ENCODE measurements at places on chromosomes 3 and 15.

DNA sequence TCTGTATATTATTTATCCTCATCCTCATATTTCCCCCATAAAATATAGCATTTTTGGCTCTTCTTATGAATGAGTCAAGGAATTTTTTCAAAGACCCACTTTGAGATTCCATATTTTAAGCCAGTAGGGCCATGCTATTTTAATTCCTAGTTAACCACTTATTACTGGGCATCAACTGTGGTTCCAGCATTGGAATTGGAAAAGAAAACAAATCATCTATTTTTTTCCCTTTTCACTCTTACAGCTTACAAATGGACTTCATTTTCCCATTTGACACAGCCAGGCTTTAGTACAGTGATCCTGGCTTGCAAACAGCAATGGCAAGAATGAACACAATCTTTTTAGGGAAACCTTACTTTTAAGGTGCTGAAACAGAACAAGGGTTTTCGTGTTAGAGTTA, 19.4 kb upstream of the PLCL2 start:
- DNase-seq = no peak

DNA sequence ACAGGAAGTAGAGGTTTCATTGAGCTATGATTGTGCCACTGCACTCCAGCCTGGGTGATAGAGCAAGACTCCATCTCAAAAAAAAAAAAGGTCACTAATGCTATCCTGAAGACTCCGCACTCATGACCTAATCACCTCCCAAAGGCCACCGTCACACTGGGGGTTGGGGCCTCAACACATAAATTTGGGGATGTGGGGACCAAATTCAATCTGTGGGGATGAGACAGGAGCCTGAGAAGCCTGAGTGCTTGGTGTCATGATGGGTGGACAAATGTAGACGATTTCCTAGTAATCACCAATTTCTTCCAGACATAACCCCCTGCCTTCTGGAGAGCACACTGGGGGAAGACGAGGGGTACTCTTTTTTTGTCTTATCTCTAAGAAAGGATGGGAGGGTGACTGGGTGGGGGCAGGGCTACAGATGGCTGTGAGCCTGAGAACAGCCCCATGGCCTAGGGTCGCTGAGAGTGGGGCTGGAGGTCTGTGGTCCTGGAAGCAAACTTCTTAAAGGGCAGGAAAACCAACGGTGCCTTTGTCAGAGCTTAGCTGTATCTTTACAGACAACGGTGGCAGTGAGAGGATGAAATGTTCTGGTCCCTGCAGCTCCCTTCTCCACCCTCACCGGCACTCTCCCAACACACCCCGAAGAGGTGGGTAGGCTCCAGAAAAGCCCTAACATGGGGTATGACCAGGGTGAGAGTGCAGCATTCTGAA, 16.6 kb upstream of the KLF13 start:
- DNase-seq = no peak

DNA sequence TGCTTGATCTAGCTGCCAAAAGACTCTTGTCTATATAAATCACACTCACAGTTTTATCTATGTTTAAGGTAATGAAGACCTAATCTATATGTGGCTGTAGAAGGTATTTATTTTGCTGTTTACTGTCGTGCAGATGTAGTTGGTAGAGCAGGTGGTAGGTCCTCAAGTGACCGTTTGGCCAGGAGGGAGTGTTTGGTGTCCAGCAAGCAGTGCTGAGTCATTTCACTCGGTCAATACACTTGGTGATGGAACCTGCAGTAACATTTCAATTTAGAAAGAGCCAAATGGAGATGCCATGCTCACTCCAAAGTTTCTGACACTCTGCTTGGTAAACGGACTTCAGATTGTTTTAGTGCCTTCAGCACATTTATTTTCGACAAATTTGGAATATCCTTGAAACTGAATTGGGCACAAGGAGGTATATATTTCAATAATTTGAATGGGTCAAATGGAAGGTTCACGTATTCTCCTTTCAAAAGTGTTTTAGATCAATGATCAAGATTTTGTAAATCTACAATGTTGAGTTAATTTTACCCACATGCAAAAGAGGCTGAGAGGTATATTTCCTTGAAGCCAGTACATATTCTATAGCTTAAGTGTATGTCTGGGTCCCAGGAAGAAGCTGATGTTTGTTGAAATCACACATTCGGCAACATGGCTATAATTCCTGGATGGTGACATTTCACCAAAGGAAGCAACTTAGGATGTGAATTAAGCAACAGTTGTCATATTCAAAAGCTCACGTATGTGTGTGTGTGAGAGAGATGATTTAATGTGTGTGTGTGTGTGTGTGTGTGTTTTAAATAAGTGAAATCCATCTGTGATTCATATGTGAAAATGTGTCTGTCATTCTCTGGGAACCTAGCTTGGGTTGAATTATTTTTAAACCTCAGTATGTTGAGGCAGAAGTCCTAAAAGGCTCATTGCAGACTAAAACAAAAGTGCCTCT, 7.7 kb upstream of the CX3CR1 start:
- DNase-seq = no peak

GRCh38 chr3:189458528-189458927, 172.7 kb upstream of the TP63 start:
- DNase-seq = no peak

DNA sequence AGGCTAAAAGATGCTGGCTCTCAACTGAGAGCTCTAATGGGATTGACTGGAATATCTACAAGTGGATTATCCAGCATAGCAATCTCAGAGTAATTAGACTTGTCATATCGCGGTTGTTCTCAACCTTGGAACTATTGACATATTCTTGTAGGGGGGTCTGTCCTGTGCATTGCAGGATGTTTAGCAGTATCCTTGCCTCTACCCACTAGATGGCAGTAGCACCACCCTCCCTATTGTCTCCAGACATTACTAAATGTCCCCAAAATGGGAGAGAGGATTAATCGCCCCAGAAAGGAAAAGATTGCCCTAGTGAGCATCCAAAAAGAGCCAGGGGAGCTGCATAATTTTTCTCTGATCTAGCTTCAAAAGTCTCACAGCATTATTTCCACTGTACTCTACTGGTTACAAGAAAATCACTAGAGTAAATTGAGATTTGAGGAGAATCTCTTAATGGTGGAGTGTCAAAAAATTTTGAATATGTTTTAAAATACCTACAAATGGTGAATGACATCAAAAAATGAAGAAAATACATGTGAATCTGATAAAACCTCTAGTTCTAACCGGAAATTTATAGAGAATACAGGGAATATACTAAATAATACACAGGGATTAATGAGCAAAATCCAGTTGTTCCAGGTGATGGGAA, 388.2 kb upstream of the AGTR1 start:
- DNase-seq = no peak

DNA sequence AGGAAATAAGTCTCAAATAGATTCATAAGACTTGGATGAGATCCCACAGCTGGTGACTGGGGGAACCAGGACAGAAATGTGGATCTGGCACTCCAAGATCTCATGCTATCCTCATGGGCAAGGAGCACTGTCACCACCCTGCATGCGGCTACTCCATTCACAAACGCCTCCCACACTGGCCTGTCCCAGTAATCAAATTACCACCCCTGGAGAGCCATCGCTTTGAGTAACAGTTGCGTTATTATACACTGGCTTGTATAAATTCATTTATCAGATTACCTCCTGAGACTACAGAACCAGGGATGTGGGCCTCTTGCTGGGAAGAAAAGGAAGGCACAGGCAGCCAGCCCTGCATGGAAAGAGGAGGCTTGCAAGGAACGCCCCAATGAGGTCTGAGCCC, 27.9 kb upstream of the SLC25A36 start:
- no peak for DNase-seq

GRCh38 chr3:13590841-13591520, 42.1 kb downstream of the FBLN2 start:
- no peak for DNase-seq

DNA sequence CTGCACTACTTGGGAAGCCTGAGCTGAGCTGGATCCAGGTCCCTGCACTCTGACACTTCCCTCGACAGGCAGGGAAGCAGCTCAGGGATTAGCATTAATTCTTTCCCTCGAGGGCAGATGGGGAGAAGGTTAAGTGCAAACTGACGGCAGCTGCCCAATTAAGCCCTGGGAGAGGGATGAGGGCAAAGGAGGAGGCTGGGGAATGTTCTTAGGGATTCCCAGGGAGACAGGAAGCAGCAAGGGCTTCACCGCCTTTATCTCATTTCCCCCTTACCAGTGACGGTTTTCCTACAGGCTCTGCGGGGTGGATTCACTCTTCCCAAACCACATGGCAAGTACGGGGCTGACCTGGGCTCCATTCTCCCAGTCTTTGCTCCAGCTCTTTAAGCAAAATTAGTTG, 519.0 kb upstream of the PROK2 start:
- DNase-seq = no peak

DNA sequence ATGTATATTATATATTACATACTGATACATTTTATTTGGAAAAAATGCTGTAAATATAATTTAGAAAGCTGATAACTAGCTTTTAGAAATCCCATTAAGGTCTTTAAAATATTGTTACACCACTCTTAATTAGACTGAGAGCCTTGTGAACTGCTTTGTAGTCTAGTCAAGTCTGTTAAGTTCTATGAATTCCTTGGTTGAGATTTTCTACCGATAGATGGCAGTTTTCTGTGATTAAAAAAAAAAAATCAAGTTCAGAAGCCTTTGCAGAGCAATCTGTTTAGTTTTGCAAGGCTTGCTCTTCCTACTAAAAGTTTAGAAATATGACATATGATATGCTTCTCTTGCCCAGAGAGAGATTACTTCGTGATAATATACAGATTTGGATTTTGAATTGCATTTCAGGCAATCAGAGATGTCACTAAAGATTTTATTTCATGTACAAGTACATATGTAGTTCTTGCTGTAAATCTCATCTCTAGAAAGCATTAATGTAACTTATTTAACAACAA, 60.4 kb upstream of the SLITRK3 start:
- no peak for DNase-seq

- DNase-seq = no peak
These were observed 71.3 kb upstream of the STT3B start for GRCh38 chr3:31461426-31461825.

- no peak for DNase-seq
These were observed 31.7 kb downstream of the SPINK8 start for GRCh38 chr3:48301800-48302166.

DNA sequence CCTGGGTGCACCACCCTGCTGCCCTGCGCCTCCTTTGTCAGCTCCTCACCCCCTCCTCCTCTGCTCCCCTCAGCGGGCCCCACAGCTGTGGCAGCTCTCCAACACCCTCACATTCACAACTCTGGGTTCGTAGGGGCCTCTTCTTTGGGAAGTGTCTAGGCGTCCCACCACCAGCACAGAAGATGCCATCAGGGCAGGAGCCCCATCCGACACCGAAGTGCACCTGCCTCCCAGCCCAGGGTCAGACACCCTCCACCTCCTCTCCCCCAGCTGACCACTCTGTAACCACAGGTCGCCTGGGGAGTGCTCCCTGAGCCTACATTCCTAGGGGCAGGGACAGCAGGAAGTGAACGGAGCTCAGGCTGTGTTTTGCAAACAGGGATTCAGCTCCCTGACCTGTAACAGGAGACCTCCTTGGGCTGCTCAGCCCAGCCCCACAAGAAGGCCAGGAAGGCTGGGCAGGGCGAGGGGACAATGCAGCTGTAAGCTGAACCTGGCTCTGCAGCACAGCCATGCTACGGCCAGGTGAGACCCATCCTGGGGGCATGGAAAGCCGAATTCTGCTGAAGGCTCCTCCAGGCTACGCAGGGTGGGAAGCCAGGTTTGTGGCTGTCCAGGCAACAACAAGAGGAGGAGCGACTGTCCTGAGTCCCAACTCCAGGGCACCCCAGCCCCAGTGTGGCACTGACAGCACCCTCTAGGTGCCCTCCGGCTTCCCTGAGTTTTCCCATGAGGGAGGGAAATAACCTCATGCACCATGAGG, 269.0 kb downstream of the GOLGA6L6 start:
- DNase-seq = no peak

DNA sequence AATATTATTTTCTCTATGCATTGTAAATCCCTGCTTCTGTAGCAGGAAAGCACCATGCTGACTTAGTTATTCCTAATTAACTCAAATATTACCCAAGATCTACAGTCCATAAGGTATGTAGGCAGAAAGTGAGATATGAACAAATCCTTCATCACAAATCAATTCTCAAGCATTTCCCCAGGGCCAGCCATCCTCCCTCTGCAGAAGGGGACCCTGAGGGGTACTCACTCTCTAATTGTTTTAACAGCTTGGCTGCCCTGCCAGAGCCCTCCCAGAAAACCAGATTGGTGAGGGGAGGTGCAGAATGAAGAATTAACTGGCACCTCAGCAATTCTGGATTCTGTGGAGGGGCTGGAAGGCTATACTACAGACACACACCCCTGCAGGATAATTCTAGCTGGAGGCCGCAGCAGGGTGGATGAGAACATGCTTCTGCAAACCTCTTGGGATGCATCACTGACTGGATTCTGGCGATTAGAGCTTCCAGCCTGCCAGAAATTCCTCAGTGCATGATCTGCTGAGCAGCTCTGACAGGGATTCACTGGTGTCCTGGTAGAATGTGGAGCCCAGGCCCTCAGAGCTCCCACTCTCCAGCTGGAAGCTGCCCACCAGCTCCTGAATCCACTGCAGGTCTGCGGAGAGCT, 88.6 kb upstream of the HERC1 start:
- no peak for DNase-seq

GRCh38 chr3:19598870-19599269, 335.1 kb downstream of the EFHB start:
- DNase-seq = no peak

DNA sequence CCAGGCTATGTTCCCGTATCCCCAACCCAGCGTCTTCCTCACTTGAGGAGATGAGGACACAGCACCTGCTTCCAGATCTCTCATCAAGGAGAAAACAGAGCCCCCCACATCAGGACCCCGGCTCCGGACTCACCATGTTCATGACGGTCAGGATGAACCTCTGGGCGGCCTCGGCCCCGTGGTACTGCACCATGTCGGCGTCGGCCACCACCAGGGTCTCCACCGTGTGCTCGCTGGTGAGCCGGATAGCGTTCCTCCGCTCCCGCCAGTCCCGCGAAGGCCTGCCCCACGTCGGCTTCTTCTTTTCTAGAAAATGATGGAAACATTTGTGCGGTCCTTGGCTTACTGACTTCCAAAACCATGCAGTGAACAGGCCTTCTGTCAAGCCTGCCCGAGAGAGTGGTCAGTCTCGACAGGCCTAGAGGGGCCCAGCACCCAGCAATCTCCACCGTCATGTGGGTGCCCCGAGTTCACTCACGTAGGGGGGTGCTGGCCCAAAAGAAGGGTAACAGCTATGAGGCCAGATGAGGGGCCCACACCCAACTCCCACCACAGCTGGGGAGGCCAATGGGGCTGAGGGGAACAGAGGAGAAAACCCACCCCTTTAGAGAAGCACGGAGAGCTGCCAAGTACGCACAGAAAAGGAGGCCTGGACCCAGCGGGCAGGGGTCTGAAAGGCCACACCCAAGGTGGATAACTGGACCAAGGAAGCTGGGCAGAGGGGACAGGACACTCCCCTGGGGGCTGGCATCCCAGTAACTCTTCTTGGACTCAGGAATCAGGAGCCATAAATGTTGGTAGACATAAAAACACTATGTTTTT, 60.5 kb downstream of the ADAMTS17 start:
- DNase-seq = no peak

DNA sequence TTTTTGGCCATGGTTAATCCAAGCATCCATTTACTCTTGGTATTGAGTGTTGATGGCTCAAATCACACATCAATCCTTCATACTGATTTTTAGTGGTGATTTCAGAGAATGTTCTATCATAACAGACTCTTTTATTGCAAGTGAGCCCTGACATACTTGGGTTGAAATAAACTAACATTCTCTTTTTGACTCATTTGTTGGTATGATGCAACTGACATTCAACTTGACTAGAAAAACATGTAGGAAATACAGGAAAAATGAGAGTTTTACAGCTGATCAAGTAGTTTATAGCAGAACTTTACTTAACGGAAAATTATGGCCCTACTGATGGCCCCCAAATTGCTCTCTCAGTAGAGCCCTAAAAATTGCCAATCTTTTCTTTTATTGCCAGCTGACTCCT, 173.9 kb upstream of the CD96 start:
- DNase-seq = no peak

GRCh38 chr3:140540262-140540661, 137.6 kb upstream of the TRIM42 start:
- no peak for DNase-seq
